ENCODE measurements at places on chromosomes 16 and 17.

GRCh38 chr17:27315322-27315721 is 21.4 kb downstream of the WSB1 start:
- no peak for DNase-seq

- no peak for DNase-seq
These were observed 153.5 kb upstream of the CDC42EP4 start for GRCh38 chr17:73465130-73465952.

DNA sequence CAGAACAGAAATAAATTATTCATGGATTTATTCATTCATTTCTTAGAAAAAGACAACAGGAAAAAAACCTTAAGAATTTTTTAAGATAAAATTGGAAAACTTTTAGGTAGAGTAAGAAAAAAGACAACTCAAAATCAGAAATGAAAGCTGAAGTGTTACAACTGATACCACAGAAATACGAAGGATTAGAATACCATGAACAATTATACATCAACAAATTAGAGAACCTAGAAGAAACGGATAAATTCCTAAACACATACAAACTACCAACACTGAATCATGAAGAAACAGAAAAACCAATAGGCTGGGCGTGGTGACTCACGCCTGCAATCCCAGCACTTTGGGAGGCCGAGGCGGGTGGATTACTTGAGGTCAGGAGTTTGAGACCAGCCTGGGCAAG is 27.8 kb downstream of the CTRB2 start:
- DNase-seq = no peak

- no peak for DNase-seq
These were observed 3.4 kb downstream of the FAM222B start for GRCh38 chr17:28839221-28839620.

GRCh38 chr16:49653173-49653570 is 202.7 kb downstream of the ZNF423 start:
- DNase-seq = no peak
